ENCODE measurements at places on chromosomes 1 and 21. TPM values are rescaled to one million over a fixed set of nuclear protein-coding genes. Genes with fewer than 3 reads are reported as not detected.
A peak's percentile ranks its signal among the peaks of the same experiment; 100 is the strongest.

GRCh38 chr1:51736702-51737101, 119.8 kb downstream of the OSBPL9 start:
- peak; percentile 45 for DNase-seq

GRCh38 chr1:181208967-181209366, 120.5 kb downstream of the IER5 start:
- DNase-seq, result no peak

GRCh38 chr1:94531664-94532063, 9.9 kb downstream of the F3 start:
- DNase-seq, result no peak

- no peak for DNase-seq
Observed at GRCh38 chr21:46151989-46152926, 3.1 kb downstream of the FTCD start.

- DNase-seq, result no peak
Observed at GRCh38 chr1:41547781-41548560, 63.5 kb upstream of the EDN2 start.

GRCh38 chr1:109543283-109543987, 3.8 kb downstream of the GPR61 start:
- DNase-seq, result no peak

DNA sequence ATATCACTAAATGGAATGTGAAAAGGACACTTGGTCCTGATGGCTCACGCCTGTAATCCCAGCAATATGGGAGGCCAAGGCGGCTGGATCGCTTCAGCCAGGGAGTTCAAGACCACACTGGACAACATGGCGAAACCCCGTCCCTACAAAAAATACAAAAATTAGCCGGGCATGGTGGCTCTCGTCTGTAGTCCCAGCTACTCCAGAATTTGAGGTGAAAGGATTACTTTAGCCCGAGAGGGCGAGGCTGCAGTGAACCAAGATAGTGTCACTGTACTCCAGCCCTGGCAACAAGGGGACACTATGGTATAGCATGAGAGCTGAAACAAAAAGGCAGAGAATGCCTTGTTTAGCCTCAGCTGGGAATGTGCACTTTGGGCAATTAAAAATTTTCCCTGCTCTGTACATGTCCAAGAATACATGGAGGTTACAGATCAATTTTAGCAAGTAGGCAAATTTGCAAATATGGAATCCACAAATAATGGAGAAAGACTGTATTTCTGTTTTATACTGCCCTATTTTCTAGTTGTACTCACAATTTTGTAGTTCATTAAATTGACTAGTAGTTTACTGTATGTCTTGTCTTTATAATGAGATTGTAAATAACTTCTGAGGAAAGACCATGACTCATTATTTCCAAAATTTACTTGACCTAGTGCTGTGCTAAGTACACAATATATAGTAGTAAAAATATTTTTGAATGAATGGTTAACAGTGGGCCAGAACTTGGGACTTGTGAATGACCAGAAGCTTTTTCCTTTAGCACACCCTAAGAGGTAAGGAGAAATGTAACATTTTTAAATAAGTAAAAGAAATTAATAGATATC, 2.0 kb upstream of the ANGEL2 start:
- DNase-seq, result no peak

The PEAR1 gene
- total RNA-seq, result 3.0 TPM

DNA sequence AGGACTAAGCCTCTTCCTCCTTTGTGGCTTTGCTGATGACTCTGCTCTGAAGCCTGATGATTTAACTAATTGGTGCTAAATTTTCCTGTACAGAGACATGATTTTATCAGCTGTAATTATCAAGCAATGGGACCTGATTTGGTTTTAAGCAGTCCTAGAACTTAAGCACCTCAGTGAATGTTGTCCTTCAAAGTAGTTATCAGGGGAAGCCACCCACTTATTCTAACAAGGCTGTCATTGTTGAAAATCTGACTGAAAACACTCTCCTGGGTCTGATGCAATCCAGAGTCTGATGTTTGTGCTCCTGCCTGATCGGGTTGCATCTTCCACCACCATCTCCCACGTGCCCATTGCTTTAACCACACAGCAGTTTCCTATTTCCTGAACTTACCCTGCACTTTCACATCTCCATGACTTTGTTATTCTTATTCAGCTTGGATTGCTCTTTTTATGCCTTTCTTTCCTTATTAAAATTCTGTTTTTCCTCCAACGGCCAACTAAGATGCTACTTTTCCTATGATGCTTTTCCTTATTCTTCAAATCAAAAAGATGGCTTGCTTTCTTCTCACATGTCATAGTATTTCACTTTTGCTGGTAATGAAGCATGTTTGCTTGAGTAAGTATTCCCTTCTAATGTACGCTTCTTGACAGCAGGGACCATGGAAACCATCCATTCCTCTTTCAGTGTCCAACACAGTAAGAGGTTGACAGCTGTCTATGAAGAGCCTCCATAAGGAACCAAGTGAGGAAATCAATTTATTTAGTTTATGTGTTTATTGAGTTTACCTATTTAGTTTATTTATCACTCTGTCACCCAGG, 55.0 kb downstream of the S1PR1 start:
- DNase-seq, result peak; percentile 35

The PDZK1 gene
- 3.3 TPM for total RNA-seq

DNA sequence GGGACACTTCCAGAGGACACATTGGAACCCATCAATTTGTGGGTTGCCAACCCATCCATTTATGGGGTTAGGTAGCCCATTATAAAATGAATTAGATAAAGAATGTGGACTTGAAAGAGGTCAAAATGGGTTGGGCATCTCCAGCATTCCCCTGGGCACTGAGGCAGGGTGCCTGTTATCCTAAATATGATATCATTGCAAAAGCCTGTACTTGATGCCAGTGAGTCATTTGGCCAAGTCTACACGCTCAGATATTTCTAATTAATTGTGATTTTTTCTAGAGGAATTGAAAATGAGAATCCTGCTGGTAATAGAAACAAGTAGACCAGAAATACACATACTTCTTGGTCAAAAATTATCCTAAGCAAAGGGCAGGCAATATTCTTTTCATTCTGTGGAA, 21.9 kb upstream of the NBL1 start:
- no peak for DNase-seq

The TMEM52 gene
- 0.64 TPM for total RNA-seq

DNA sequence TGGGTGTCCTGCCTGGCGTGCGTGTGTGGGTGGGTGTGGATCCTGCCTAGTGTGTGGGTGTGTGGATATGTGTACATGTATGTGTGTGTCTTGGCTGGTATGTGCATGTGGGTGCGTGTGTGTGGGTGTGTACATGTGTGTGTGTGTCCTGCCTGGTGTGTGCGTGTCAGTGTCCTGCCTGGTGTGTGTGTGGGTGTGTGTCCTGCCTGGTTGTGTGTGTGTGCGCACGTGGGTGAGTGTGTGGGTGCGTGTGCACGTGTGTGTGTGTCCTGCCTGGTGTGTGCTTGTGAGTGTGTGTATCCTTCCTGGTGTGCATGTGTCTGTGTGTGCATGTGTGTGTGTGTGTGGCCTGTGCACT, 60.1 kb downstream of the PRDM16 start:
- no peak for DNase-seq
